Dorsolateral prefrontal cortex (tissue), 122 donors: ENCODE measurements at places on chromosomes 12 and 14. TPM values are rescaled to one million over a fixed set of nuclear protein-coding genes. Genes with fewer than 3 reads are reported as not detected.

The TGFB3 gene
- total RNA-seq = 43.5 TPM

The GUCY2C gene
- total RNA-seq = not detected

The TEX22 gene
- 4.5 TPM for total RNA-seq

The ACYP1 gene
- total RNA-seq = 40.8 TPM

- no peak for DNase-seq
Observed at GRCh38 chr12:81136519-81136918, 58.6 kb downstream of the ACSS3 start.

- DNase-seq = no peak
Observed at GRCh38 chr12:80442426-80443222, 1.4 kb upstream of the PTPRQ start.

- no peak for DNase-seq
Observed at GRCh38 chr14:71465316-71465715, 466.9 kb upstream of the RGS6 start.

DNA sequence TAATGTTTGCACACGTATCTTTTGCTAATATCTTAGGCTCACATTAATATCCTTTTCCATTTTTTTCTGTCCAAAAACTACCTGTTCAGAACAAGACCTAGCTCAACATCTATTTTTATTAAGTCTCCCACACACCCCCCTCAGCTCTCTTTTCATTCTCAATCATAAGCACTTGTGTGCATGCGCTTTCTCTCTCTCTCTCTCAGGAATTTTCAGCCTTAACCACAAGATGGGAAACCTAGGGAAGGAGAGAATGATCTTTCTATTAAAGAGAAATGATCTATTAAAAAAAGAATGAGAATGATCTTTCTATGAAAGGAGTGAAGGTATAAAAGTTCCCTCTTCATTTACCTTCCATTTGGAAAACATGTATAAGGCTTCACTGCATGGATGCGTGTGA is 39.7 kb upstream of the AP4S1 start:
- no peak for DNase-seq

DNA sequence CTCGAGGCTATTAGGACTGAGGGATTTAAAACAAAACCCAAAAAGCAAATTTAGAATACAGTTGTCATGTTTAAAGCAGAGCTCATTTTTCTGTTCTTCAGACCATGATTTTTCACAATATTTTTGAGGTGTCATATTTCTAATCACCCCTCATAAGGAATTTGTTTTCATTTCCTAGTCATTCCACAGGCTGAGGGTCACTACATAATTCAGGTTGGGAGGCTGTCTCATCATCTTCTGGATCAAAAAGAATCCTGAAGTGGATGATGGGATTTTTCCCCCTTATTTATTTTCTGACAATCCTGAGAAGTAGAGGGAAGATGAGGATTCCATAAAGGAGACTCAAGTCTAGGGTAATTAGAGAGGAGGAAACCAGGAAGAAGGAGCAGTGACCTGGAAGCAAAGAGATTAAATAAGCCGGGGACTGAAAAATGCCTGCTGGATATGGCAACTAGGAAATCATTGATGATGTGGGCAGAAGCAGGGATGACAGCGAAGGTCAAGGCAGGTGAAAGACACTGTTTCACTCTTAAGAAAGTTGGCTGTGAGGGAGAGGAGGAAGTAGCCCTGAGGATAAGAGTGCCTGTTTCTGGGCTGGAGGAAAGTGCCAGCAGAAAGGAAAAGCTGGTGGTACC is 9.0 kb upstream of the PCNX1 start:
- DNase-seq = no peak

DNA sequence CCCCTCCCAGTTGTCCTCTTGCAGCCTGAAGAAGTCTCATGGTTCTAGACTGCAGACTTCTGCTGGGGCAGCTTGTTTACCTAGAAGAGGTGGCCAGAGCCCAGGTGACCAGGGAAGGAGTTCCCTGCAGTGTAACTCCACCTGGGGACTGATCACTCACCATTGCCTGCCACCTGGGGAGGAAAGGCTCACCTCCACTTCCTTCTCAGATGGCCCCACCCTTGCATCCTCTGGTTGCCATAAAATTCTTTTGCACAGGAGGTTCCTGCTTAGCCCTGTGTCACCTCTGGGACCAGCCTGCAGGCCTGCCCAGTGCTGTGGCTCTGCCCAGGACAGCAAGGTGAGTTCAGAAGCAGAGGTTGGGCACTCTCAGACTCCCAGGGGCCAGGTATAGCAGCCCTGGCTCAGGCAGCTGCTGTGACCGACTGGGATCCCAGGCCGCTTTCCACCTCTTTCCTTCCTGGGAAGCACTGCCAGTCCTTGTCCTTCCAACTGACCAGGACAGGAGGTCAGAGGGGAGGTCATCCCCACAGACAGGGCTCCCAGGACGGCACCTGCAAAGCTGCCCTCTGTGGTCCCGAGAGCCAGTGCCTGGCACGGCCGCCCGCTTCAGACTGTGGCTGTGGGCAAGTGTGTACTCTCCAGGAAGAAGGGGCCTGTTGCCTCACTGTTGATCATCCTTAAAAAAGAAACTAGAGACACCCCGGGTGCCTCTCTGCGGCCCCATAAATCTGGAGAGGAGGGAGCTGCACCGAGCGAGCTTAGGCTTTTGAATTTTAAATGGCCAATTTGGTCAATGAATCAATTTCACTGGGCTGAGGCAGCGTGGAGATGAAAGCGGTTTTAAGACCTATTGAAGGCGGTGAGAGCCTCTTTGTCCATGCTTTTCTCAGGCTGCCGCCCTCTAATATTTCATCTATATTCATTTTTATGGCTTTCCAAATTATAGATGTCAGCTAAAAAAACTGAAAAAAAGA is 79.5 kb upstream of the C14orf180 start:
- no peak for DNase-seq

DNA sequence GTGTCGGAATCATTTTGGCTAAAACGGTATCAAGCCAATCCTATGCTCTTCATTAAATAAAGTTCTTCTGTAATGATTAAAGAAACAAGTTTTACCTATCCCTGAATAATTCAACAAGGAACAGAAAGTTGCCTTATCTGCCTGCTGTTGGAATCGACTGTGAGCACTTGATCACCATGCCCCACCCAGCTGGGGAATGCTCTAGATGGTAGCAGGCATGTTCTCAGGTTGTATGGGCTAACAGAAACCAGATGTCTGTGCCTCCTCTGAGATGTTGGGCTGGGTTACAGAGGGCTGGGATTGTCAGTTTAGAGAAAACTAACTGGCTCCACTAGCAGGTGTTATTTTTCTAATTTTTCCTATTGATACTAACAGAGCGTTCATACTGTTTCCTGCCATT is 28.9 kb downstream of the RTRAF start:
- DNase-seq = no peak

The KCNA5 gene
- total RNA-seq = 6.0 TPM

- no peak for DNase-seq
Observed at GRCh38 chr12:58575256-58575655, 345.0 kb downstream of the LRIG3 start.

The ANKS1B gene
- total RNA-seq = 392 TPM

DNA sequence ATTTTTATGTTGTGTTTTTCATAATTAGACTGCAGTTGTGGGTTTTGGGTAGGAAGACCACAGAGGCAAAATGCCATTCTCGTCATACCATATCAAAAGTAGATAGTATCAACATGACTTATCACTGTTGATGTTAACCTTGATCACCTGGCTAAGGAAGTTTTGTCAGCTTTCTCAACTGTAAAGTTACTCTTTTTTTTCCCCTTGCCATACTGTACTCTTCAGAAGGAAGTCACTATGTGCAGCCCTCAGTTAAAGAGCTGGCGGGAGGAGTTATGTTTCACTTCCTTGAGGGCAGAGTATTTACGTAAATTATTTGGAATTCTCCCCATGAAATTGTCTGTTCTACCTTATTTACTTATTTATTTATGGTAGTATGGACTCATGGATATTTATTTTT is 78.7 kb downstream of the PRORP start:
- no peak for DNase-seq

DNA sequence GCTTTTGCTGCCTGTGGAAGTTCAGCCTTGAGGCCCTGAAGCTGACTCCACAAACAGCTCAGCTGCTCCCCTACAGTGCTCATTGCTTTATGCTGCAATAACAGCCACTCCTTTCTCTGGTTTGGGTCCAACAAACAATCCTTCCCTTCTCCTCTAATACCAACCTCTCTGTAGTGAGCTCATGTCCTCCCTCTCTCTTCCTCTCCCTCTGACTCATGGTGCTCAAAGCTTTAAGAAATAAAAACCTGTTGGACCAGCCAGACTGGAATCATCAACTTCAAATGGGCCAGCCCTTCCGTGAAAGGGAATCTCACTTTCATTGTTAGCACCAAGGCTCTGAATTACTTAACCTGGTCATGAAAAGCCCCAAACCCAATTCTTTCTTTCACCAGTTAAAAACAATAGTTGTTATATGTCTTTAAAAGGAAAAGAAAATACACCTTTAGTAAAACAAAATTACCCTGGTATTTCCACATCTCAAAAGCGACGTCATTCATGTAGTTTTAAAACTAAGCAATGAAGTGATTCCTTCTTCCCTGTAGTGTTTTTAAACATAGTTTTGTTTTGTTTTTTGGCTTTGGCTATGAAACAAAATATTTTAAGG is 126.4 kb downstream of the DUSP6 start:
- no peak for DNase-seq

GRCh38 chr12:108806346-108806745 is 51.0 kb downstream of the SSH1 start:
- DNase-seq = no peak

GRCh38 chr12:80659512-80660063 is 47.8 kb upstream of the MYF6 start:
- DNase-seq = no peak

The KRT78 gene
- total RNA-seq = not detected

- DNase-seq = no peak
Observed at GRCh38 chr12:123126294-123127181, 24.4 kb downstream of the PITPNM2 start.

GRCh38 chr12:96171905-96172304 is 22.3 kb upstream of the ELK3 start:
- DNase-seq = no peak

DNA sequence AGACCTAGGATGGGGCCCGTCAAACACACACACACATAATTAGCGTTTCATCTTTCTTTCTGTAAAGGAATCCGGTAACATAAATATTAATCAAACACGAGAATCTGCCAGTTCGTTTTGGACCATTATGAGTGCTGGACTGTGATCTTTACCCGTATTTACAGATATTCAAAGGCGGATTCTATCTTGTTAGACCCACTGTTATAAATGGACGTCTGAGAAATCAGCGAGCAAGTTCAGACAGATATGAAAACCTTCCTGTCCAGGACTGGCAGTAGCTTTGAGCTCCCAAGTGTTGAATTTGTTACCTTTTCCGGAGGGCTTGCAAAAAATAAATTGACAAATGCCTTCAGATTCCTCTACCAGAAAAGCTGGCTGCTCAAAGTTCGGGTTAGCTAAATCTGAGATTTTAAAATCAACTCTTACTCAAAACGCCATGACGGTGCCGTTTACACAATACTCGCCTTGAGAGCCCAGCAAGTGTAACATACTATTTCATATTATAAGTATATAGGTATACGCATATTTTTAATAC is 27.6 kb downstream of the BCL11B start:
- DNase-seq = no peak

The GPRC5D gene
- total RNA-seq = not detected

The GNB3 gene
- total RNA-seq = 24.4 TPM

GRCh38 chr14:96156804-96157760 is 47.6 kb upstream of the BDKRB2 start:
- no peak for DNase-seq

- DNase-seq = no peak
Observed at GRCh38 chr12:15152456-15152855, 68.8 kb downstream of the RERG start.

GRCh38 chr12:112852127-112852526 is 54.6 kb upstream of the OAS1 start:
- DNase-seq = no peak

- DNase-seq = no peak
Observed at GRCh38 chr12:81249976-81250375, 172.1 kb downstream of the ACSS3 start.
